Daoy (cell line): ENCODE measurements at places on chromosomes 11 and 22.

GRCh38 chr11:62360685-62361084 is 23.4 kb downstream of the ASRGL1 start:
- DNase-seq: no peak

- no peak for DNase-seq
These were observed 1179.8 kb downstream of the BRD1 start for GRCh38 chr22:48647606-48648515.

DNA sequence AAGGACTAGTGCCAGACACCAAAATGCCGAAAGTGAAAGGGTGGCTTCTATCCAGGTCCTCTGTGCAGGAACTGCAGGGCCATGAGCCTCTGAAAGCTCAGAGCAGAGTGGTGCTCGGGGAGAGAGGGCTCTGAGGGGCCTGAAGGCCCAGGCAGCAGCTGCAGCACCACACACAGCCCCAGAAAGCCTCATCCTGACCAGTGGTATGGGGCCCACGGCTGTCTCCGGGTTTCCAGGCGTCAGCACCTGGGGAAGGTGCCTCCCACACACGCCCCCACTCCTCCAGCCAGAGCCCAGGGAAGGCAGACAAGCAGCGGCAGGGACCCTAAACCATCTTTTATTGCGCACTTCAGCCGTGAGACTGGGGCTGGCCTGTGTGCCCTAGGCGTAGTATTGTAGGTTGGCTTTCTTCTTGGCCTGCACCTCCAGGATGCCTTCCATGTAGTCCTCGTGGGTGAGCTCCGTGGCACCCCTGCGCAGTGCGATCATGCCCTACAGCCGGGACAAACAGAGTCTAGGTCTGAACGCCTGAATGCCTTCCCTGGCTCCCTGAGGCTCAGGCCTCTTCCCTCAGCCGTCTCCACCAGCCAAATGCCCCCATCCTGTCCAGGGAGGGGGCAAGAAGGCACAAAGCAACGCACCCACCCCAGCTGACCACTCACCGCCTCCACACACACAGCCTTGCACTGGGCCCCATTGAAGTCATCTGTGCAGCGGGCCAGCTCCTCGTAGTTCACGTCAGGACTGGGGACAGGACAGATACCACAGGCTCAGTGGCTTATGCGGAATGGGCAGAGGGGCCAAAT is 7.6 kb downstream of the PSMC3 start:
- no peak for DNase-seq

DNA sequence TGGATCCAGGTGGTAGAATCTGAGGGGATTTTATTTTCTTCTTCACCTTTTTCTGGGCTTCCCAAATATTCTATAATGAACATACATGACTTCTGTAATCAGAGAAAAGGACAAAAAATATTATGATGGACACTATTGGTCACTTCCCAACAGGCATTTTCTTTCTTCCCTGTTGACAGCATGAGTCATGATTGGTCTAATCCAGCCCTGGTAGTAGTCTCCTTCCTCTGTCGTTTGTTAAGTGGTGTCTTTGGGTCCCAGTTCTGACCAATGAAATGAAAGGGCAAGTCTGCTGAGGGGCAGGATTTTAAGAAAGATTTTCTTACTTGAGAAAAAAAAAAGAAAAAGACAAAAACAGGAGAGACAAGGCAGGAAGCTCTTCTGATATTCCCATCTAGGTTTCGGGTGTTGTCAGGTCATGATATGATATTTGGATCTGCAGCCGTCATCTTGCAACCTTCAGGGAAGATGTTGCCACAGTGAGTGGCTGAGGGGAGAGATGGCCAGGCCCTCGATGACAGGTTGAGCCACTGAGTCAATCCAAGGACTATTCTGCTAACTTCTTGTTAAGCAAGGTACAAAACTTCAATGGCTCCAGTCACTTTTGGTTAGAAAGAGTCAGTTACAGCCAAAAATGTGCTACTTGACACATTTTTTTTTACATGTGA is 23.3 kb upstream of the PLEKHB1 start:
- DNase-seq: no peak

GRCh38 chr11:127308291-127308690 is 307.7 kb upstream of the KIRREL3 start:
- no peak for DNase-seq

GRCh38 chr11:14522801-14523200 is 2.6 kb upstream of the PSMA1 start:
- DNase-seq: no peak

- no peak for DNase-seq
These were observed 8.6 kb upstream of the KCTD14 start for GRCh38 chr11:78031629-78032028.

DNA sequence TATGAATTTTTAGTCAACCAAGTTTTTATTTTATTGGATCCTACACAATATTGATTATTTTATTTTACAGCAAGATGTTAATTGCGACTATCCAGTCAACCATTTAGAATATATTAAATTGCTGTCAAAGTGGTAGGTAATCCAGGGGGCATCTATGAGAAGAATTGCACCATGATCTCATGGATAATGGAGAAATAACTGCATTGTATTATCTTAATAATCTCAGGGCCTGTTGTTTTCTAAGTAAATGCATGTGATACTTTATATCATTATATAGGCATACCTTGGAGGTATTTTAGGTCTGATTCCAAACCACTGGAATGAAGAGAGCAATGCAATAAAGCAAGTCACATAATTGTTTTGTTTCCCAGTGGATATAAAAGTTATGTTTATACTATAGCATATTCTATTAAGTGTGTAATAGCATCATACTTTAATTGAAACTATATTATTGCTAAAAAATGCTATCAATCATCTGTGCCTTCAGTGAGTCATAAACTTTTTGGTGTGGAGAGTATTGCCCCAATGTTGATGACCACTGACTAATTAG is 595.4 kb upstream of the CHORDC1 start:
- no peak for DNase-seq

- DNase-seq: peak; percentile 73
These were observed 5.5 kb downstream of the MRGPRX2 start for GRCh38 chr11:19055016-19055415.

DNA sequence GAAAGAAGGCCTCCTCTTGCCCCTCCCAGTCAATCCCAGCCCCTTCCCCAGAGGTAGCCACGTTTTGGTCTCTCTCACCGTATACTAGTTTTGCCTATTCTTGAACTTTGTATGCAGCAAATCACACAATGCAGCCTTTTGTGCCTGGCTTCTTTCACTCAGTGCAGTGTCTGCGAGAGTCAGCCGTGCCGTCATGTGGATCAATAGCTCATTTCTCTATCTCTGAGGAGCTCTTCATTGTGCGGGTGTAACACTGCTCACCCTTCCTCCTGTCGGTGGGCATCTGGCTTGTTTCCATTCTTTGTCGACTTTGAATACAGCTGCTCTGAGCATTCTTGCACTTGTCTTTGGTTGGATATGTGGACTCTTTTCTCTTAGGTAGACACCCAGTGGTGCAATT is 146.5 kb downstream of the CACNA1I start:
- no peak for DNase-seq

GRCh38 chr22:33806191-33806590 is 114.1 kb downstream of the LARGE1 start:
- peak; percentile 43 for DNase-seq

GRCh38 chr11:10351435-10351764 is 46.5 kb downstream of the ADM start:
- DNase-seq: no peak

GRCh38 chr11:1827095-1827813 is 7.5 kb upstream of the SYT8 start:
- peak; percentile 93 for DNase-seq

GRCh38 chr22:44191036-44191454 is 10.3 kb downstream of the PARVG start:
- no peak for DNase-seq

GRCh38 chr11:102430158-102430836 is 22.3 kb downstream of the TMEM123 start:
- DNase-seq: no peak

- peak; percentile 76 for DNase-seq
These were observed 53.9 kb upstream of the CRTAM start for GRCh38 chr11:122784325-122784955.

GRCh38 chr11:38460896-38461295 is 1862.9 kb upstream of the RAG2 start:
- DNase-seq: peak; percentile 2

DNA sequence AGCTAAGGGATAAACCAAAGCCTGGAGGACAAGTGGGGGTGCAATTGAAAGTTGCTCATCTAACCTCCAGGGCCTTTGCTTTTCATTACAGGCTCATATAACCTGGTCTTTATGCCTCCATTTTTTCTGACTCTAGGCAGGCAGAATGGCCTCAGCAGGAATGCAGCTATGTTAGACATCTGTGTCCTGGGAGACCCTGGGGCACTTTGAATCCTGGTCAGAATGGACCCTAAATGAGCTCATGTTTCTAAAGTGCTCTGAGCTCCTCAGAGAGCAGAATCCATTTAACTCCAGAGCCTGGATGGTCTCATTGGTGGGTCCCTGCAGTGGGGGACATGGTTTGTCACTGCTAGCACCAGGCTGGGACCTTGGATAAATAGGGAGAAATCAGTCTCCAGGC is 177.3 kb downstream of the KIRREL3 start:
- no peak for DNase-seq

DNA sequence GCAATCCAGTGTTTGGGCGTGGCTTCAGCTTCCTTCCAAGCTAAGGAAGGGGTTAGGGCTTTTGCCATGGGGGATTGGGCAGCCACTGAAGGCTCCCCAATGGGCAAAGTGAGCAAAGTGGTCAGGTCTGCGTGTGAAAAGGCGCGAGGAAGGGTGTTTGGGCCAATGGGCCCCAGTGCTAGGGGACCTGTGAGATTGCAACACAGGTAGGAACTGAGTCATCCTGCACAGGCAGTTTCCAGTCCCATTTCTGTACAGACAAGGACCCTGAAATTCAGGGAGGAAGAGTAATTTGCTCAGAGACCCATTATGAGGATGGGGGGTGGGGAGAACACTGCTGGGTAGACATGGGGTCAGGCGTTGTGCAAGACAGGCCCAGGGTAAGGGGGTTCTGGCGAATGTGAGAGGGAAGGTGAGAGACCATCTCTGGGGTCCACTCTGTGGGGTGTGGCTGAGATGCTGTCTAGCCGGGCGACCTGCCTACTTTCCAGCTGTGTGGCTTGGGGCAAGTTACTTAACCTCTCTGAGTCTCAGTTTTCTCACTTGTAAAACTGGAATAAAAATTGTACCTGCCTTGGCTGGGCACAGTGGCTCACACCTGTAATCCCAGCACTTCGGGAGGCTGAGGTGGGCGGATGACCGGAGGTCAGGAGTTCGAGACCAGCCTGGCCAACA is 7.3 kb downstream of the CCDC88B start:
- no peak for DNase-seq

DNA sequence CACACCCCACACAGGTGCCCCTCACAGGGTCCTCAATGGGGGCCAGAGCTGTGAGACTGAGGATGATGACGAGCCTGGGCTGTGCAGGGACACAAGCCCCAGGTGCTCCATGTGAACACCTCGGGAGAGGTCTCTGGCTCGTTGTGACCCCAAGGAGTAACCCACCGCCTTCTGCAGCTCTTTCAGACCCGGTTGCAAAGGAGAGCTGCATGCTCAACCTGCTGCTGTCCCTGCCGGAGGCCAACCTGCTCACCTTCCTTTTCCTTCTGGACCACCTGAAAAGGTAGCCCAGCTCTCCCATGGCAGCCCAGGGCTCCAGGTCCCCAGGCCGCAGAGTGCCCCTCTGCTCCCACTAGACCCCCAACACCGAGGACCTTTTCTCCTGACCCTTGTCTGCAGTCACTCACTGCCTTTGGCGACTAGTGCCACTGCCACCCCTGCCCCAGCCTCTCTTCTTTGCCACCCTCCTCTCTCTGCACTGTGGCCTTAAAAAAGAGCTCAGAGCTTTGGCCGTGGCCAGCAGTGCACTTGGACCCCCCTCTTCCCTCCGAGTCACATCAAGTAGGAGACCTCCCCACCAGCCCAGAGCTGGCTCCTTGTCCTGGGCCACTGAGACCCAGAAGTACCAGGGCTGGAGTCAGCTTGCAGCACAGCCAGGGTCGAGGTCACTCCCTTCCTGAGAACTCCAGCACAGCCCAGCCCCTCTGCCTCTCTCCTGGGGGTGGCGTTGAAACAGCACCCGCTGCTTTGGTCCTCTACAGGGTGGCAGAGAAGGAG is 133.7 kb downstream of the BCR start:
- no peak for DNase-seq

- no peak for DNase-seq
These were observed 20.0 kb downstream of the PPFIA1 start for GRCh38 chr11:70290361-70291065.

GRCh38 chr22:23121424-23121823 is 20.4 kb downstream of the RSPH14 start:
- DNase-seq: peak; percentile 18

DNA sequence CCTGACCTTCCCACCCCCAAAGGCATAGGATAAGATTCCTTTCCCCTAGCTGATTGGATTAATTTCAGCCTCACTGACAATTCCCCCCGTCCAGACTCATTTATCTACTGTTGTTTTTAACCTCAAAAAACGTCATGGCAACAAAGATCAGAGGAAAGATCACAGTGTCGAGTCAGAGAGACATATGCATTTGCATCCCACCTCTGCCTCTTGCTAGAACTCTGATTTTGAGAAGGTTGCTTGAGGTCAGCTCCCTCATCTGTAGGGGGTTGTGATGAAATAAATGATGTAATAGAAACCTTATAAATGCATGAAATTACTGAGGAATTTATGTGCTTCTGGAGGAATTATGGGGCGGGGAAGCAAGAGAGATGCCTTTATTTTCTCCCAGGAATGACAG is 53.3 kb upstream of the SYN3 start:
- no peak for DNase-seq

DNA sequence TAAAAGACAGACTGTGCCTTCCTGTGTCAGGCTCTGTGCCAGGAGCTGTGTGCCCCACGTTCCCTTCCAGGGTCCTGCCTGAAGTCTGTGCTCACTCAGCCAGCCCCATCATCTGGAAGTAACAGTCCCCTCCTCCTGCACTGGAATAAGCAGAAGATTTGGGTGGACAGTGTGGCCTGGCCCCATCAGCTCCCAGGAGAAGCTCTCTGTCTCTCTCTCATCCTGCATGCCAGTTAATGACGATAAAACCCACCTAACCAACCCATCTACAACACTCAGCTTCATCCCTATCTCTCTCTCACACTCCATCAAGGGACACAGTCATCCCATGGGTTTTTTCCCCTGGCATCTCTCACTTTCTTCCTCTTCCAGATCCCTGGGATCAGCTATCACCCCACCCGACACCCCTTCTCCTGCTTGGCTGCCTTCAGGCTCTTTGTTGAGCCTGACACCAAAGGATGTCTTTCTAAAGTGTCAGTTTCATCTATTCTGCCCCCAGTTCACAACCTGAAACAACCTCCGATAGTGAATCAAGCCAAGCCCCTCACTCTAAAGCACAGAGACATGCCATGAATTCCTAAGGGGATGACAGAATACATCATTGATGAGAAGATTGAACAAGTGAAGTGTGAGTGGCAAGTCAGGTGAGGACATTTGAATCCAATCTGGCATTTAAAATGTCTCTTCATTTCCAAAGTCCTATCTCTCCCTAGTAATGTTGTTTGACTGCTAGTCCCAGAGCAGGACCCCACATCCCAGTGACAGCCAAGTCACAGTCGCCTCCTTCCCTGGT is 91.4 kb upstream of the TOP3B start:
- DNase-seq: no peak
